ENCODE measurements at places on chromosomes 11 and 22.

DNA sequence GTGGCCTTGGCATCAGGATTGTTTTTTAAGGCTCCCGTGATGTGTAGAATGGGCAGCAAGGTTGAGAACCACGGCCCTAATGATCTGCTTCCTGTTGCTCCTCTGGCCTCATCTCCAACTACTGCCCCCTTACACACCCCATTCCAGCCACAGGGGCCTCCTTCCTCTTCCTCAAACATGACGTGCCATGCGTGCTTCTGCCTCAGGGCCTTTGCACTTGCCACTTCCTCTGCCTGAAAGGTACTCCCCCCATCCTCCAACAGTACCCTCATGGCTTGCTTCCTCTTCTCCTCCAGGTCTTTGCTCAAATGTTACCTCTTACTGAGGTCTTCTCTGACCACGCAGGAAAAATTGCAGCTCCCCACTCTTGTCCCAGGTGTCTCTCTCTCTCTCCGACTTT, 93.9 kb upstream of the CSNK2A3 start:
- H3K4me1 ChIP-seq = peaks cover 9% of the 10 kb centered on the region
- peaks cover 7% of the 10 kb centered on the region for H3K27me3 ChIP-seq
- H3K36me3 ChIP-seq = no peaks in the 10 kb centered on the region
- DNase-seq = no peak
- H3K4me3 ChIP-seq = no peak overlapping the region

GRCh38 chr11:9377036-9377435, 7.4 kb upstream of the IPO7 start:
- DNase-seq = no peak
- no peaks in the 10 kb centered on the region for H3K27me3 ChIP-seq
- H3K4me1 ChIP-seq = no peaks in the 10 kb centered on the region
- H3K27ac ChIP-seq = no peak overlapping the region

DNA sequence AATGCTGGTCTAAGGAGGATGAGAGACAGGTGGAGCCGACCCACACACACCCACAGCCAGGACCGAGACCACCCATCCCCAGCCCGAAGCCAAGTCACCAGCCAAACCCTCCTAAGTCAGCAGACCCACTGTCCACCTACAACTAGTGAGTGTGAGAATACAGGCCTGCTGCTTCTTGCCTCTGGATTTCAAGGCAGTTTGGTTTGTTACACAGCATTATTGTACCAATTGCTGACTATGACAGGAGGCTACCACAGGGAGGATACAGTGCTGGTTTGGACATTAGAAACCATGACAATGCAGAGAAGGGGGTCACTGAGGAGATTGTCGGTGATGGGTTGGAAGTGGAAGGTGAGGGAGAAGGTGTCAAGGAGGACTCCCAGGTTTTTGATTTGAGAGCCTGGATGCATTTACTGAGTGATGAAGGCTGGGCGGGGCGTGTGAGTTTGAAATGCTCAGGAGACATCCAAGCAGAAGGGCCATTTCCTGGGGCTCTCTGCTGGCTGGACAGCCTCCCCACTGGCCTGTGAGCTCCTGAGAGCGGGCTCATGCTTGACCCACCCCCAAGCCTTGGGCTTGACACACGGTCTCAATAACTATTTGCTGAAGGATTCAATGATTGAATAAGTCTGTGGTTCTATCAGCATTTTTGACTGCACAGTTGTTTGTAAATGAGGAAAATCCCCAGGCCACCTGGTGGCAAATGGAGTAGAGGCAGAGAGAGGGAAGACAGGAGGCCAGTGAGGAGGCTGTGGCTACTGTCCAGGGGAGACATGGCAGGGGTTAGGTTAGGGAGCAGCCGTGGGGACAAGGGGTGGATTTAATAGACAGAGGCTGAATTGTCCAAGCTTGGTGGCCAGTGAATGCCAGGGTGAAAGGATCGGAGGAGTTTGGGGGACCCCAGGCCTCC, 9.4 kb upstream of the SSTR3 start:
- peaks cover 9% of the 10 kb centered on the region for H3K4me1 ChIP-seq
- no peaks in the 10 kb centered on the region for H3K27me3 ChIP-seq
- DNase-seq = no peak
- no peak overlapping the region for H3K4me3 ChIP-seq

GRCh38 chr22:32788904-32789624, 12.4 kb upstream of the TIMP3 start:
- DNase-seq = no peak
- peaks cover 3% of the 10 kb centered on the region for H3K4me1 ChIP-seq
- no peak overlapping the region for H3K27ac ChIP-seq
- no peak overlapping the region for H3K4me3 ChIP-seq

DNA sequence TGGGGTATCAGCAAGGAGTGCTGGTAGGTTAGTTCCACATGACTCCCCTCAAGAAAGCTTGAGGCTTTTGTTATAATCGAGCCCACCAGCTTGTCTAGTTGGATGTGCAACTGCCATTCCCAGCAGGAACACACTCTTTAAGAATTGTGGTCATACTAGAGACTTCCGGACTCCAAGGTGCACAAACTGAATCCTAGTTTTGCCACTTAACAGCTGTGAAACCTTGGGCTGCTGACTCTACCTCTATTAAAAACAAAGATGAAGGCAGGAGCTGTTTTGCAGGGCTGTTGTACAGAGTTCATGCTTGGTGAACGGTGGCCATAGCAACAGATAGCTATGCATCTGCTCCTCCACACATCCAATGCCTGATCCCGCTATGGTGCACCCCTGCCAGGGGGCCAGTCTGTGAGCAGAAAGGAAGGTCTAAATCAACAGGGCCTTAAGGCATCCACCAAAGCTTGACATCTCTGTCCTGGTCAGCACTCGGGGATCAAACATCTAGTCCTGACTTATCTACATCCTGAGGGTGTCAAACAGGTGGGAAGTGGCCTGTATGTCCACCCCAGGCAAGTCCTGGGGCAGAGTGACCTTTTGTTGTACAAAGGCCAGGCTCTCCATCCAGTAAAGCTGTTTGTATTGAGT, 36.4 kb downstream of the DKK3 start:
- no peak overlapping the region for H3K4me3 ChIP-seq
- no peaks in the 10 kb centered on the region for H3K27me3 ChIP-seq
- H3K36me3 ChIP-seq = peaks cover 42% of the 10 kb centered on the region
- H3K27ac ChIP-seq = no peak overlapping the region
- DNase-seq = no peak

DNA sequence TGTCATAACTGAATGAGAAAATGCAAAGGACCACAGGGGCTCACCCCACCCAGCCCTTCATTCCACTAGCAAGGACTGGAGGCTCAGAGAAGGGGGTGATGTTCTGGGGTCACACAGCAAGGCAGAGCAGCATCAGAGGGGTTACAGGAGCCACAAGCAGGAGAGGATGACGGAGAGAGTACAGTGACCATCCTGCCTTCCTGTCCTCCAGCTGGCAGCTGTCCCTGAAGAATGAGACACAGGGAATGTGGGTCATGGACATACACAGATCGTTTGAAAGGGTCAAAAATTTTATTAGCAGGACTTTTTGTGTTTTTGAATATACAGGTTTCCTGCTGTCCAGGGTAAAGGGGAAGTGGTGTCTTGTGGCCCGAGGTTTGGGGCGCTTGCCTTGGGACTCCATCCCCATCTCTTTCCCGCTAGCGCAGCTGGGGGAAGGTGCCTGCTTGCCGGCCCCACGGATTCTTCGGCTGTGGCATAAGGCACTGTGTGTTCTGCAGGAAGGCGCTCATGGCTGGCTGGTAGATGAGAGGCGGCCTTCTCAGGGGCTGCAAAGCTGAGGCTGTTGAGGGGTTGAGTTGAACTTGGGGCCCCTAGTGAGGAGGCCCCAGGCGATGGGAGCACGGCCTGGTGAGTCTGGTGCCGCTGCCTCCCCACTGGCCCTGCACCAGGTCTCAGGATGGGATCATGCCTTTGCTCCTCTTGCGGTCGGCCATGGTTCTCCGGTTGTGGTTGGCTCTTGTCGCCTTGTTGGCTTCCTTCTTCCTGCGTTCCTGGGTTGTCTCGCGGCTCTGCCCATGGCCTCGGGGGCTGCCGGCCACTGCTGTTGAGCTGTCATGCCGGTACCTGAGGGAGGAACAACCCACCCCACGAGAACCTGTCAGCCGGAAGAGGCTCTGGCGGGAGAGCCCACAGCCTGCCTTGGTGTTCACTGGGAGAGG, 21.4 kb downstream of the UQCR10 start:
- peaks cover 1% of the 10 kb centered on the region for H3K4me1 ChIP-seq
- no peak for DNase-seq
- no peak overlapping the region for H3K27ac ChIP-seq
- H3K36me3 ChIP-seq = peaks cover 66% of the 10 kb centered on the region
- H3K4me3 ChIP-seq = no peak overlapping the region

DNA sequence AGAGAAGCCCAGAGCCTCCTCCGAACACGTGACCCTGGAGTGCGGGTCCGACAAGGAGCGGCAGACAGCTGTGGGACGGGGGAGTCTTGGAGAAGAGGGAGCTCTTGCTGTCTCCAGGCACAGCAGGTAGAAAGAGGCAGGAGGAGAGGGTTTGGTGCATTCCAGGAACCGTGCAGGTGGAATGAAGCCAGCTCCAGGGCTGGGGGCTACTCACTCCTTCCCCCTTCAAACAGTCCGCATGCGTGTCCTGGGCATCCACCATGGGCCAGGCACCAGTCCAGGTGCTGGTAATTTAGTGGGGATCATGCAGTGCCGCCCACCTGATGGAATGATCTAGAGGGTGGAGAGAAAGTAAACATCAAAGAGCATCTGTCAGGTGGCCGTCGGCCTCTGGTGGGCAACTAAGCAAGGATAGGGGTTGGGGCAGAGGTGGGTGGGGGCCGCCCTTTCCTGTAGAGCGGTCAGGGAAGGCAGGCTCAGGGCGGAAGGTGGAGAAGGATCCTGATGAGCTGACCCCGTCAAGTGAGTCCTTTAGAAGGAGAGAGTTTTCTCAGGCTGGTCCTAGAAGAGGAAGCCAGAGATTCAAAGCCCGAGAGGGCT, 850.0 kb downstream of the TBC1D22A start:
- no peaks in the 10 kb centered on the region for H3K27me3 ChIP-seq
- H3K27ac ChIP-seq = no peak overlapping the region
- H3K36me3 ChIP-seq = no peaks in the 10 kb centered on the region

- no peak overlapping the region for H3K27ac ChIP-seq
- no peak overlapping the region for H3K4me3 ChIP-seq
- H3K4me1 ChIP-seq = peaks cover 15% of the 10 kb centered on the region
- DNase-seq = peak; percentile 77
- no peaks in the 10 kb centered on the region for H3K27me3 ChIP-seq
- H3K36me3 ChIP-seq = peaks cover 59% of the 10 kb centered on the region
These were observed 2.2 kb upstream of the TUT1 start for GRCh38 chr11:62593434-62594044.

GRCh38 chr11:98180921-98181320, 839.8 kb upstream of the CNTN5 start:
- no peak overlapping the region for H3K27ac ChIP-seq
- H3K36me3 ChIP-seq = no peaks in the 10 kb centered on the region

- no peak overlapping the region for H3K27ac ChIP-seq
- H3K36me3 ChIP-seq = no peaks in the 10 kb centered on the region
- no peaks in the 10 kb centered on the region for H3K4me1 ChIP-seq
- H3K4me3 ChIP-seq = no peak overlapping the region
- DNase-seq = no peak
These were observed 126.7 kb upstream of the BLID start for GRCh38 chr11:122242731-122243130.

GRCh38 chr11:111586388-111586831, 15.8 kb upstream of the SIK2 start:
- no peaks in the 10 kb centered on the region for H3K27me3 ChIP-seq
- no peak overlapping the region for H3K4me3 ChIP-seq
- peak; percentile 66 for DNase-seq
- no peak overlapping the region for H3K27ac ChIP-seq

GRCh38 chr11:10450462-10451425, 4.3 kb upstream of the AMPD3 start:
- peaks cover 34% of the 10 kb centered on the region for H3K4me1 ChIP-seq
- H3K27ac ChIP-seq = no peak overlapping the region
- peak overlapping the region; percentile 69 for H3K4me3 ChIP-seq
- no peaks in the 10 kb centered on the region for H3K27me3 ChIP-seq

GRCh38 chr11:35360055-35360530, 59.3 kb downstream of the SLC1A2 start:
- no peak overlapping the region for H3K27ac ChIP-seq
- no peak for DNase-seq
- peaks cover 11% of the 10 kb centered on the region for H3K4me1 ChIP-seq
- no peak overlapping the region for H3K4me3 ChIP-seq
- H3K36me3 ChIP-seq = peaks cover 16% of the 10 kb centered on the region
- no peaks in the 10 kb centered on the region for H3K27me3 ChIP-seq

- H3K36me3 ChIP-seq = no peaks in the 10 kb centered on the region
- no peaks in the 10 kb centered on the region for H3K27me3 ChIP-seq
- peaks cover 1% of the 10 kb centered on the region for H3K4me1 ChIP-seq
- no peak overlapping the region for H3K27ac ChIP-seq
- H3K4me3 ChIP-seq = no peak overlapping the region
These were observed 7.5 kb downstream of the SGSM3 start for GRCh38 chr22:40377931-40378330.

DNA sequence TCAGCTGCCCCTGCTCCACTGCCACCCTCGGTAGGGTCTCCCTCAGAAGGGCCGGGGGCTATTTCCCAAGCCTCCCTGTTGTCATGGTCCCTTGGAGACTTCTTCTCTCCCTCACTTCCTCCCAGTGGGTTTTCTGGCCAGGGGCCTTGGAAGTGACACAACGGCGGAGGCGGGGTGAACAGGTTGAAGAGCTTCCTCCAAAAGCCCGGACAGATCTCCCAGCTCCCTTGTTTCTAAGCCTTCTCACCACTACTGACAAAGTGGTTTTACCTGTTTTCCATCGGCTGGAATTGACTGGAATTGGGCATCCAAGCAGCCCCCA, 14.5 kb downstream of the MYH9 start:
- H3K4me3 ChIP-seq = no peak overlapping the region
- H3K27ac ChIP-seq = peak overlapping the region; percentile 69
- no peak for DNase-seq
- H3K4me1 ChIP-seq = peaks cover 48% of the 10 kb centered on the region

GRCh38 chr11:69915151-69915500, 95.9 kb upstream of the FGF3 start:
- no peak overlapping the region for H3K4me3 ChIP-seq
- no peaks in the 10 kb centered on the region for H3K36me3 ChIP-seq
- peaks cover 13% of the 10 kb centered on the region for H3K4me1 ChIP-seq
- peaks cover 25% of the 10 kb centered on the region for H3K27me3 ChIP-seq
- no peak overlapping the region for H3K27ac ChIP-seq

GRCh38 chr11:30489076-30489475, 97.1 kb downstream of the MPPED2 start:
- no peak overlapping the region for H3K27ac ChIP-seq
- DNase-seq = no peak
- H3K36me3 ChIP-seq = no peaks in the 10 kb centered on the region
- H3K27me3 ChIP-seq = no peaks in the 10 kb centered on the region
- H3K4me3 ChIP-seq = no peak overlapping the region

- no peak for DNase-seq
- no peak overlapping the region for H3K4me3 ChIP-seq
- H3K36me3 ChIP-seq = no peaks in the 10 kb centered on the region
- H3K4me1 ChIP-seq = no peaks in the 10 kb centered on the region
- peaks cover 15% of the 10 kb centered on the region for H3K27me3 ChIP-seq
These were observed 5.1 kb upstream of the DCHS1 start for GRCh38 chr11:6660712-6661111.
